NCI-H1092 (cell line): ENCODE measurements at places on chromosomes 16 and 17.

- DNase-seq = no peak
Measured at GRCh38 chr17:73566905-73567782, 77.1 kb downstream of the SDK2 start.

DNA sequence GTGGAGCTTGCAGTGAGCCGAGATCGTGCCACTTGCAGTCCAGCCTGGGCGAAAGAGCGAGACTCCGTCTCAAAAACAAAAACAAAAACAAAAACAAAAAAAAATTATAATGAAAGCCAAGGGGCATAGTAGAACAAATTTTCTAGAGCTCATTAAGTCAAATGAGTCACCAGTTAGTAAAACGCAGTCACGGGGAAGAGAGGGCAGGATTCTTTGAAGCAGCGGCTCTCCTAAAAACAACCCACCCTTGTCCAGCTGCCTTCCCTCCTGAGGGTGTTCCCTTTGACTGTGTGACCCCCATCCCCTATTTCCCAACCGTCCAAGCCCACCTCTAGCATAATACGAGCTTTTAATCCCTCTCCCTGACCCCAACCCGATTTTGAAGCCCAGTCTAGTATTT, 44.1 kb upstream of the STH start:
- DNase-seq = no peak

GRCh38 chr17:68600067-68600930, 868 bp downstream of the FAM20A start:
- no peak for DNase-seq

DNA sequence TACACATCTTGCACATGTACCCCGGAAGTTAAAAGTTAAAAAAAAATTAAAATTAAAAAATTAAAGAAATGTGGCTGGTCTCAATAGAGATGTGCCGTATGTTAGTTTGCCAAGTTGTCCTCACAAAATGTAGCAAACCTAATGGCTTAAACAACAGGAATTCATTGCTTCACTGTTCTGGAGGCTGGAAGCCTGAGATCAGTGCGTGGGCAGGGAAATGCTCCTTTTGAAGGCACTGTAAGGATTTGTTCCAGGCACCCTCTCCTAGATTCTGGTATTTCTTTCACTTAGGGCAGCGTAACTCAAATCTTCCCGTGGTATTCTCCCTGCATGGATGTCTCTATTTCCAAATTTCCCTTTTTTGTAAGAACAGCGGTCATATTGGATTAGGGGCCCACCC, 32.7 kb upstream of the MON1B start:
- DNase-seq = no peak

- no peak for DNase-seq
Measured at GRCh38 chr17:44575403-44575802, 18.1 kb downstream of the FZD2 start.

DNA sequence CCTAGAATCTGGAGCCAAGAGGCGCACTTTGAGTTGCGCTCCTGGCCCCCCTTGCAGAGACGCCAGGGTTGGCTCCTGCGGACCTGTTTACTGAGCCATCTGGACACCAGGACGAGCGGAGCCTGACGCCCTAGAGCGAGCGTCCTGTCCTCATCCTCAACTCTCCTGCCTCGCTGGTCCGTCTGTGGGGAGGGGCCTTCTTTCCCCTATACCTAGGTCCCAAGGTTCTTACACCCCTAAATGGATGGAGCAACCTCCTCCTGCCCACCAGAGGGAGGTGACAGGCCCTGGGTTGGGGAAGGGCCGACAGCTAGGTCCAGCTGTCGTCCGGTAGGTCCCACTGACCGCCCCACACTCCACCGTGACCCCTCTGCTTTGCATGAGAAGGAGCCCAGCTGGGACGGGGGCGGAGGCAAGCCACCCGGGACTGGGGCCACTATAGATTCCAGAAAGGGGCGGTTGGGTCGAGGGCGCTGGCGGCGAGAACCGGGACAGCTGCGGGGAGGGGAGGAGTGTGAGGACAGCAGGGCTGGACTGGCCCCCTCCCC, 3.1 kb upstream of the LHX1 start:
- DNase-seq = no peak

DNA sequence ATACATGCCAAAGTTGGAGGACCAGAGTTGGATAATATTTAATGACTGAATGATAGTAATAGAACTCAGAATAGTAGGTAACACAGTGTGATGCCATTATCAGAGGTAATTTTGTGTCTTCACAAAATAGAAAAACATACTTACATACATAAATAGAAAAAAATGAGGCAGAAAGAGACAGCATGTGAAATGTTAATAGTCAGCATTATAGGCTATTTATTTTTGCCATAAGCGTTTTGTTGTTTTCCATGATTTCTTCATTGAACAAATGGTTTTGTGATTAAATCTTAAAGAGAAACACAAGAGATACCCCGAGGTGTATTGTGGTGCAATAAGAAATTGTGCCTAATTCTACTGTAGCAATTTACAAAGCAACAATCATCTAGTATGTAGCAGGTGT, 626.3 kb downstream of the KCNJ2 start:
- no peak for DNase-seq

- DNase-seq = no peak
Measured at GRCh38 chr16:86443508-86444147, 66.7 kb upstream of the FOXF1 start.

DNA sequence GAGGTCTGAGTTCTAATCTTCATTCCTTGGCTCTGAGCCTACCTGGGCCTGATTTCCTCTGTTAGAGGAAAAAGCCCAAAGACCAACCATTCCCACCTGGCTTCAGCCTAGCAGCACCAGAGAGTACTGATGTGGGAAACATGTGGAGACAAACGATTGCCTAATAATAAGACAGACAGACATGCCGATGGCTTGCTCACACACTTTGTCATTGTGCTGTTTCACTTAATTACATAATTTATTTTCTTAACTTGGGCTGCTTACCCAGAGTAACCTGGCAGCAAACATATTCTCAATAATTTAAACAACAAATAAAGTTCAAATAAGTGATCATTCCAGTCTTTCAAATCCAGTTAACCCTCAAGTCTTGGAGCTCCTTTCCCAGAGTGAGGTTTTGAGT, 83.4 kb downstream of the MAF start:
- no peak for DNase-seq

DNA sequence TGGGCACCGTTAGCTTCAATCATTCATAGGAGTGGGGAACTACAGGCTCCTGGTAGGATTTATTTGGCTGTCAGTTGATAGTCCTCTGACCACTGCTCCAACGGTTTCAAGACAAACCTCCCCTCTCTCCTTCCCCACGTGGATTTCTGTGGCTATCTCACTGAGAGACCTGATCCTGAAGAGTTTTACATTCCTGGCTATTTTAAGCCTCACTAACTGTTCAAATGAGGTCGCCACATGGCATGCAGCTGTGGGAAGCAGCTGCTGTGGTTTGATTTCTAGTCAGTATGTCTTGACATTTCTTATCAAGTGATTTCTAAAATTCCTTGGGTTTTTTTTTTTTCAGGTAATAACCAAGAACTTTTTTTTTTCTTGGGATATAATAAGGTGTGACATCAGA, 38.3 kb downstream of the CDK5R1 start:
- DNase-seq = no peak

DNA sequence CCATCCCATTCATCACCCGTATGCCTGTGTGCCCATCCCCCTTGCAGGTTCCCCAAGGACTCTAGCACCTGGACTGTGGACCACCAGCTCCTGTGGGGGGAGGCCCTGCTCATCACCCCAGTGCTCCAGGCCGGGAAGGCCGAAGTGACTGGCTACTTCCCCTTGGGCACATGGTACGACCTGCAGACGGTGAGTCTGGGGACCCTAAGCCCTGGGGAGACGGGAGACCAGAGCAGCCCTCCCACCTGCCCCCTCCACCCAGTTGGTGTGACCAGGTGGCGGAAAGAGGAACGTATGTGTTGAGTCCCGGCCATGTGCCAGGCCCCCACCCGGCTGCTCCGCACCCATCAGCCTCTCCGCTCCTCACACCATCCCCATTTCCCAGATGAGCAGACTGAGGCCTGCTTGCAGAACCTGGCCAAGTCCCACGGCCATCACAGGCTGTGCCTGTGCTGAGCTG, 15.6 kb downstream of the GAA start:
- DNase-seq = no peak

- DNase-seq = no peak
Measured at GRCh38 chr16:9199311-9199710, 107.9 kb downstream of the HAPSTR1 start.

- no peak for DNase-seq
Measured at GRCh38 chr16:53952215-53953208, 248.6 kb downstream of the FTO start.

- DNase-seq = no peak
Measured at GRCh38 chr16:79564671-79565107, 35.8 kb downstream of the MAF start.

- DNase-seq = no peak
Measured at GRCh38 chr17:45841186-45841585, 3.5 kb upstream of the SPPL2C start.
